ENCODE measurements at places on chromosomes 16 and 17.

GRCh38 chr16:2776500-2777139 is 460 bp downstream of the ELOB start:
- DNase-seq: peak; percentile 66

GRCh38 chr17:68532826-68533225 is 20.6 kb downstream of the PRKAR1A start:
- DNase-seq: no peak

DNA sequence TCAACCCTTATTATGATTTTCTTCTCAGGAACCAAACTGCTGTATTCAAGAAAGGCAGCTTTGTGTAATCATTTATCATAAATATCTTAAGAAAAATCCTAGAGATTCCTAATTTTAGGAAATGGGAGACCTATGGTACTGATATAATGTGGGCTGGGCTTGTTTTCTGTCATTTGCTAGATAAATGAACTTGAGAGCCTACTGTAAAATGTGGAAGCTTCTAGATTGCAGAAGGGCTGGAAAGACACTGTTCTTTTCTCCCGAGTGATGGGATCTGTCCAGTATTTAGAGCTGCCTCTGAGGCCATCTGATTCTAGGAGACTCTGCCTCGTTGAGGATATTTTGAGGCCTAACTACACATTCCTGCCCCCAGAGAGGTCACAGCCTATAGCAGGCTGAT is 19.9 kb upstream of the STH start:
- no peak for DNase-seq

DNA sequence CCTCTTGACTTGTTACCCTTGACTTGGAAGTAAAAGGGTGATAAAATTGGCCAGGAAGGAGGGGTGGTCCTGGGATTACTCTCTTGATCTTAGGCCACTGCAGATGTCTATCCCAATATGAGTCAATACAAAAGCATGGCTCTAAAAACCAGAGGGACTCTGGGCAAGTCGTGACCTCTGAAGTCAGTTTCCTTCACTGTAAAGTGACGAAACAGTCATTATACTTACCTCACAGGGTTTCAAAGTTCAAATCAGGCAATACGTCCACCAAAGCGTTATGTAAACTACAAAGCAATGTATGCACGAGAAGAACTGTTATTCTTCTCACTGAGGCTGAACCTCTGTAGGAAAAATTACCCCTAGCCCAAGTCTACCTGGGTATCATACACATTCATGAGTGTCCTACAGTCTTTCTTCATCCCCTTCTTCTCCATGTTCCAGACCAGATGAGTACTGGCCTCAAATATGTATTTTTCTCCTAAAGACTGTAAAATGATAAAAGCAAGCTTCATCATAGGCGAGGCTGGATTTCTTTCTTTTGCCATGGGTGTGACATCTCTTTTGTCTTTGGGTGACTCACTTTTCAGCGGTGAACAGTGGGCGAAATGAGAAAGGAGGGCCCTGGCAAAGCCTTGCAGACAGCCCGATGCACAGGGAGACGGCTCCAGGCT is 34.5 kb upstream of the CLEC18B start:
- no peak for DNase-seq

DNA sequence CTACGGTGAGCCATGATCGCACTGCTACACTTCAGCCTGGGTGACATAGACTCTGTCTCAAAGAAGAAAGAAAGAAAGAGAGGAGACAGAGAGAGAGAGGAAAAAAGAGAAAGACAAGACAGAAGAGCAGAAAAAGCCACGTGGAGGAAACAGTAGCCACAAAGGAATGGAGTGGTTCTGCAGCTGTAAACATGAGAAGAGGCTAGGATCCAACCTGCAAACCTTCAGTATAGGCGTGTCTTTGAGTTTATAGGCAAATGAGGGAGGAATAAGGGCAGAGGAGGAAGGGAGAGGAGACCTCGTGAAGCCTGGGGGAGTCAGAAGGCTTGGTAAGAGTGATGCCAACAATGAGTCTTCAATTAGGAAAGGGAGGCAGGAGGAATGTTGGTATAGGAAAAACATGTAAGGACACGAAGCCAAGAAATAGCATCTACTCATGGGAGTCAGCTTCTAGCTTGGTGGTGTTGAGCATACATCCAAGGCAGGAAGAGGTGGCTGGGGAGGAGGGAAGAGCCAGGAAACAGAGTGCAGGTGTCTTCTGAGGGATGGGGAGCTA is 3.9 kb downstream of the MED9 start:
- DNase-seq: no peak

- no peak for DNase-seq
Measured at GRCh38 chr17:43719578-43719977, 39.0 kb downstream of the SOST start.

DNA sequence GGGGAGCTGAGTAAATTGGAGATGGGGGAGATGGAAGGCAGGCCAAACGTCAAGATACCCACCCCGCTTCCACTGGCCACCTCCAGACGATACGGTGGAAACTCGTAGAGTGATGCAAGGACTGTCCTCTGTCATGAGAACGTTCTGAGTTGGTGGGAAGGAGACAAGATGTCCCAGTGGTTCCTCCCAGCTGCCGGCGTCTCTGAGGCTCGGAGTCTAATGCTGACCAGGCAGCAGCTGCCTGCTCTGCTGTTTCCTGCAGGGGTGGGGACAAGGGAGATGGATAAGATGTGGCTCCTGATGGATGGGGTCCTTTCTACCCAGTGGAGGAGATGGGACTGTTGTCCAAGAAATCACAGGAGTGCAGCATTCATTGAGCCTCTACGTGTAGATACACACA is 28.2 kb upstream of the C1QL1 start:
- DNase-seq: no peak

- DNase-seq: no peak
Measured at GRCh38 chr17:54426296-54426886, 474.3 kb upstream of the TOM1L1 start.

GRCh38 chr16:83305092-83305491 is 502.7 kb upstream of the HSBP1 start:
- no peak for DNase-seq

GRCh38 chr17:12659500-12659899 is 6.2 kb upstream of the MYOCD start:
- DNase-seq: no peak

- DNase-seq: peak; percentile 26
Measured at GRCh38 chr17:35372846-35373533, 431 bp downstream of the SLFN11 start.

GRCh38 chr17:52048137-52048898 is 110.2 kb downstream of the CA10 start:
- no peak for DNase-seq

DNA sequence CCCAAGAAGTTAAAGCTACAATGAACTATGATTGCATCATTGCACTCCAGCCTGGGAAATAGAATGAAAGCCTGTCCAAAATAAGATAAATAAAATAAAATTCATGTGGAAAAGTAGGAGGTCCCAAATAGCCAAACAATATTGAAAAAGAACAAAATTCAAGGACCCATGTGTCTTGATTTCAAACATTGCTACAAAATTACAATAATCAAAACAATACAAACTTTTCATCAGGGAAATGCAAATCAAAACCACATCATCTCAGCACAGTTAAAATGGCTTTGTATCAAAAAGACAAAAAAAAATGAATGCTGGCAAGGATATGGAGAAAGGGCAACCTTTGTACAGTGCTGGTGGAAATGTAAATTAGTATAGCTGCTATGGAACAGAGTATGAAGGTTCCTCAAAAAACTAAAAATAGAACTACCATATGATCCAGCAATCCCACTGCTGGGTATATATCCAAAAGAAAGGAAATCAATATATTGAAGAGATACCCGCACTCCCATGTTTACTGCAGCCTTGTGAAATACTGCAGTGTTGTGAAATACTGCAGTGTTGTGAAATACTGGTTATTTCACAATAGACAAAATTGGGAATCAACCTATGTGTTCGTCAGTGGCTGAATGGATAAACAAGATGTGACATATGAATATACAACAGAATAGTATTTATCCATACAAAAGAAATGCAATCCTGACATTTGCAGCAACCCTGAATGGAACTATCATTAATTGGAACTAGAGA is 24.5 kb upstream of the ZNF287 start:
- DNase-seq: no peak

DNA sequence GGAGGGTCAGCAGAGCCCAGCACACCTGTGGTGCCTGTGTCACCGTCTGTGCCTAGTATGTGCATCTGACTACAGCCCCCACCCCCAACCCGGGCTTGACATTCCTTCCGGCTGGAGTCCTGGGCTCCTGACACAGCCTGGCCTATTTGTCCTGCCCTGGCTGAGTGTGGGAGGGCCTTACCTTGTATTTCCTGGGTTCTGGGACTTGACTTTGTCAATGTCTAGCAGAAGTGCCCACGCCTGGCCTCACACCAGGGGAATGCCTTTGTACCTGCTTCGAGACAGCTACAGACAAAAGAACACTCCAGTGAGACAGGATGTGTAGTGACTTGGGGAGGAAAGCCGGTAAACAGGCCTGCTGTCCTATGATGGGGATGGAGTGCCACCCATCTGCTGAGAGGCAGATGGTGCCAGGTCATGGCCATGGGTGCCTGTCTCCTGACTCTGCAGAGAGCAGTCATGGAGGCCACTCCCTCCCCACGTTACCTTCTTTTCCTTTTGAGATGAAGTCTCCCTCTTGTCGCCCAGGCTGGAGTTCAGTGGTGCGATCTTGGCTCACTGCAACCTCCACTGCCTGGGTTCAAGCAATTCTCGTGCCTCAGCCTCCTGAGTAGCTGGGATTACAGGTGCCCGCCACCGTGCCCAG is 42.8 kb downstream of the TNFRSF13B start:
- DNase-seq: no peak

- DNase-seq: no peak
Measured at GRCh38 chr17:21174186-21174585, 39.8 kb downstream of the TMEM11 start.

GRCh38 chr16:88315543-88316105 is 67.1 kb upstream of the ZNF469 start:
- no peak for DNase-seq

- no peak for DNase-seq
Measured at GRCh38 chr17:9672266-9672665, 26.9 kb downstream of the USP43 start.

DNA sequence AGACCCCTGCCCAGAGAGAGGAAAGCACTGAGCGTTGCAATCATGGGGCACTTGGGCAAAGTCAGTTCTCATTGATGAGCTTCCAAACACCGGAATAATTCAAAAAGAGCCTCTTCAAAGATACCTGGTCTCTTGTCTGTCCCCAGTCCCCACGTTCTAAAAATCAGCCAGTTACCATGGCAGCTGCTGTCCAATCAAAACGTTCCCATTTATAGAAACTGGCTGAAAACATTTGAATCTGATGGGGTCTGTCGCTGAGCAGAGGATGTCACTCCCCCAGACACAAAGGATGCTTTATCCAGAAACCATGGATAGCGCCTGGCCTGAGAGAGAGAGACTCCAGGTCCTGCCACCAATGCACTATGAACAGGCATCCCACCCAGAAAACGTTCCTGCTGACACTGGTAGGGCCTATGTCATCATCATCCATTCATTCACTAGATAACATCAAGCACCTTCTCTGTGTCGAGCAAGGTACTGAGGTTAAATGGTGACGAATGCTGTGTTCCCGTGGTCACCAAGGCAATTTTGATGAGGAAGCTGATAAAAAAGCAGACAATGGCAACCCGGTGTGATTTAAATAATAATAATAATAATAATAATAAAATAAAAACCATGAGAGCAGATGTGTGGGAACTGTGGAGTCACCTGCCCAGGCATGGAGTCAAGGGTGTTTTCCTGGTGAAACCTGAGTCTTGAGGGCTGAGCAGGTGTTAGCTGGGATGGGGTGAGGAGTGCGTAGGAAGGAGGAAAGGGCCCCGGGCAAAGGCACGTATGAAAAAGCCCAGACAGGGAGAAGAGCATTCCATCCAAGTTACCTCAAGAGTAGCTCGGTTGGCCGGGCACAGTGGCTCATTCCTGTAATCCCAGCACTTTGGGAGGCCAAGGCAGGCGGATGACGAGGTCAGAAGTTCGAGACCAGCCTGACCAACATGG is 19.0 kb upstream of the CALB2 start:
- no peak for DNase-seq

DNA sequence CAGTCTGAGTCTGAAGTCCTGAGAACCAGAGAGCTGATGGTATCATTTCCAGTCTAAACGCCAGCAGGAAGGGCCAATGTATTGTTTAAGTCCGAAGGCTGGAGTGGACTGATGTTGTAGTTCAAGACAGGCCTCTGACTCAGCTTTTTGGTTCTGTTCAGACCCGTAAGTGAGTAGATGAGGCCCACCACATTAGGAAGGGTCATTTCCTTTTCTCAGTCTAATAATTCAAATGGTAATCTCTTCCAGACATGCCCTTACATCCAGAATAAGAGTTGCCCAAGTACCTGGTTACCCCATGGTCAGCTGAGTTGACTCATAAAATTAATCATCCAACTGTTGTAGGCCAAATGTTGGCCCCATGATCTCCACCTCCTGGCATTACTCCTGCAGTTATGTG is 442.6 kb upstream of the HSBP1 start:
- no peak for DNase-seq

- no peak for DNase-seq
Measured at GRCh38 chr16:47475786-47476185, 14.7 kb downstream of the PHKB start.

DNA sequence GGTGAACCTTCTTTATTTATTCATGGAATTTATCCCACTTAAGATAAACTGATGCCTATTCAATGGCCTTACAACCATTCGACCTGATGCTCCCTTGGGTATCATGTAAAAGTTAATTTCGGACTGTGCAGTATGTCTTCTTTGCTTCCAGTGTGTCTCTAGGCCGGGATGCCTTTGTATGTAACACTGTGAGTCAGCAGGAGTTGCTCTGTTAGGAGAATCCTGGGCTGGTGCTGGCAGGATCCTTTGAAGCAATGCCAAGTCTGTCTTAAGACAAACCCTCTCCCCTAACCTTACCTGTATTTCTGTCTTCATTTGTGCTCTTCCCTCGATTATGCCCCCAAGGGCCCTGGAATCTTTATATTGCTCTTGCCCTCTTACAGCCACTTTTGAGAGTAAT is 37.9 kb upstream of the ABCA8 start:
- DNase-seq: no peak

GRCh38 chr17:8862213-8863056 is 5.0 kb downstream of the PIK3R6 start:
- no peak for DNase-seq

DNA sequence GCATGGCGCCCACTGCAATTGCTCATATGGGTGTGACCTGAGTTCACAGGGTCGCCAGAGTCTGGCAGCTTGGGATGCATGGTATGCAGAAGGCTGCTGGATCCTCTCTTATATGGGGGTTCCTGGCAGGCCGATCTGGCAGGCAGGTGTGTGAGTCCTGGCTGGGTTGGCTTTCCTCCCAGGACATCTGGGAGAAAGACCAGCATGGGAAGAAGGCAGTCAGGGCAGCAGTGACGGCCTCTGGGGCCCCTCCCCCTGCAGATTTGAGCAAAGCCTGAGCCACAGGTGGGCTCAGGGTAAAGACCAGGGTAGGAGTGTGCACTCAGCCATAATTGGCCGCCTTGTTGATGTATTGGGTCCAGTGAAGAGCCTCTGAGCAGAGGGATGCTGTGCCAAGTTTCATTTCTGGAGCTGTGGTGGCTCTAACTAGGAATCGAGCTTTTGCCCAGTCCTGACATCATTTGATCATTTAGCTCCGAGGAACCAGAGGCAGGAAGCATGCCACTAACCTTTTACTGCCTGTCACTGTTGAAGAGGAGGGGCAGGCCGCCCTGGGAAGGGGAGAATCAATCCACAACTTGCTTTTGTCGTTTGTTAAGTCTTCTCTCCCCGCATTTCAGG is 174.3 kb downstream of the CCDC182 start:
- no peak for DNase-seq

GRCh38 chr17:81527591-81528383 is at the start of gene FSCN2:
FSCN2 (plus strand) TSS chr17:81528377; CDS start chr17:81528532, 155 bp downstream.
- no peak for DNase-seq

GRCh38 chr16:10895053-10895946 is 18.3 kb downstream of the CIITA start:
- DNase-seq: peak; percentile 44

- no peak for DNase-seq
Measured at GRCh38 chr17:81314398-81315081, 19.4 kb upstream of the SLC38A10 start.

Measured in activated T-cell treated with anti-CD3 and anti-CD28 coated beads, Interleukin-2, amount 50 U/mL, for 72 hours (primary cell).